NCI-H1048 (cell line): ENCODE measurements at places on chromosomes 6 and 20.

- DNase-seq = no peak
These were observed 367.1 kb downstream of the PREX1 start for GRCh38 chr20:48460681-48461080.

DNA sequence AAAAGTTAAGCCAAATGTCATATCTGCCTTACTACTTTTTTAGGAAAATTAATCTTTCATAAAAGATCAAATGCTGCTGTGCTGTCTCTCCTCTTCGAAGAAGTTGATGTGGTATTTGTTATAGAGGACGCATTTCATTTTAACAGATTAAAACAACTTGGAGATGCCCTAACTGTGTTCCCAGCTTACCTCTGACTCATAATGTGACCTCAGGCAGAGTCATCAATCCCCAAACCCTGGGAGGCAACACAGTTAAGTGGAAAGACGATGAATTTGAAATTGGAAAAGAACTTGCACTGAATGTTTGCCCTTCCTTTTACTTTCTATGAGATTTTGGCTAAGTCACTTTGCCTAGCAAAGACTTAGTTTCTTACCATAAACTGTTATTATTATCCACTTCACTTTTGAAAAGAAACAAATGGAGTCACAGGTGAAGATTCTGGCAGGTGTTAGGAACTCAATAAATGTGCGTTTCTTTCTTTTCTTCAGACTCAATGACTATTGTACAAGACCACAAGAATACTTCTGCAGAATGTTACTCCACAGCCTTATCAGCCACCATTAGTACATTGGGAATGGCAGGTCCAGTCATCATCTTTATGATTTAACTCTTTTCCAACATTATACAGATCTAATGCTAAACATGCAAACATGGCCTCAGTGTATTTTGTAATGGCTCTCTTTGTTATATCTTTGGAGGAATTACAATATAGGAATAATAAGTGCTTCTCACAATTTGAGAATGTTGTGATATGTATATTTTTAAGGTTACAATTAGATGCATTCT lies 102.6 kb downstream of the COL21A1 start:
- no peak for DNase-seq

DNA sequence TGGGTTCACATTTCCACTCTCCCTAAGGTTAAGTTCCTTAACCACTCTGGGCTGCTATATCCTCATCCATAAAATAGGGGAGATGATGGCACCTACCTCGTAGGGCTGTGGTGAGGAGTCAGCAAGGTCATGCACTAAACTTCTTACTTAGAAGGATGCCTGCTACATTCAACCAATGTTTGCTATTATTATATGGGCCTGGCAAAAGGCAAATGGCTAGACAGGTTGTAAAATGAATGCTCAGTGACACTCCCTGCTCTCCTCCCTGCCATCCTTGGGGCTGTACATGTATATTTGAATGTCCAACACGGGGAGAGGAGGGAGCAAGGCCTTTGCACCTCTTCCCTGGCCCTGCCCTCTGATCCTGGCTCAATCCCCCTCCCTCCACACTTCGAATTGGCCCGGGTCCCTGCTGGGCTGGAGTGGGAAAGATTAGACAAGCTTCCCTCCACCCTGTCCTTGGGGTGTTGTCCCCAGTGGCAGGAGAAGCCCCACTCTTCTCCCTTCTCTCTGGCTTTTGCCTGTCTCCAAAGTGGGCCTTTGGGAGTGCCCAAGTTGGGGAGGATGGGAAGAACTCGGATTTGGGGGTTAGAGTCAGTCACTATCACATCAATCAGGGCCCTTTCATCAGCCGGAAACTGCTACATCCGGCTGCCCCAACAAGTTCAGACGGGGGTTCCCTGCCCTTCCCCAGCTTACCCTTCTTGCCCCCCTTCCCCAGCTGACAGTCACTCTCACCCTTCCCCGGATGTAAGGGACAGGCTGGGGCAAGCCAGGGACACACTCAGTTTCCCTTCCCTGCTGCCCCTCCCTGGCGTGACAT lies 36.3 kb upstream of the VEGFA start:
- no peak for DNase-seq

DNA sequence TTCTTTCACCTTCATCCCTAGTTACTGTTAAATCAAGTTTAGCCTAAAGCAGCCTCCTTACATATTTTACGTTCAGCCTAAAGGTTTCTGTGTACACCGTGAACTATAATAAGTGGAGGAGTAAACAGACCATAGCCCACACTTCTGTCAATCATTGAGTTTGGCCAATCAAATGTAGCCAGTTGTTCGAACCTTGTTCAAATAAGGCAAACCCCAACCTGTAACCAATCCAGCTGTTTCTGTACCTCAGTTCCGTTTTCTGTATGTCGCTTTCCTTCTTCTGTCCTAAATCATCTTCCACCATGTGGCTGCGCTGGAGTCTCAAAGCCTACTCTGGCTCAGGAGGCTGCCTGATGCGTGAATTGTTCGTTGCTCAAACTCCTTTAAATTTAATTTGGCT lies 1.8 kb upstream of the FBXO30 start:
- DNase-seq = no peak

DNA sequence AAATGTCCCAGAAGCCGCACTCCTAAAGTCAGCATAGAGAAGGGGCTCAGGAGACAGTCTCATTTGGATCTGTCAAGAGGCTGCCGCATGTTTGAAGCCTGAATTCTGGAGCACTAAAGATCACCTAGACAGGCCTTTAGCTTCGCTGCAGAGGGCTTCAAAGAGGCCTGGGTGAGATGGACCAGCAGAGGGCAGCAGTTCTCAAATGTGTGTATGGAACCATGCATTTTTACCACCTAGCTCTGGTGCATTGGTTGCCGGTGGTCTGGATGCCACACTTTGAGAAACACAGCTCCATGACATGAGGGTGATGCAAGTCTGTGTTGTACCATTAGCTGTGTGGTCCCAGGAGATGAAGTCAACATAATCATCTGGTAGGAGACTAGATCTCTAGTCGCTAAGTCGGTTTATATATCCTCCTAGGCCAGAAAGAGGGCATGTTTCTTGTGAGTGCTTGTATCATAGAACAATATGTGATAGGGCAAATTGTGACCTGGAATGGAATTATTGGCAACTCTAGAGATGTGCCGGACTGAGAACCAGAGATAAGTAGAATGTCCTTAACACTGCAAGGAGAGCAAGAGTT lies 64.8 kb downstream of the KIAA0319 start:
- DNase-seq = peak; percentile 24

DNA sequence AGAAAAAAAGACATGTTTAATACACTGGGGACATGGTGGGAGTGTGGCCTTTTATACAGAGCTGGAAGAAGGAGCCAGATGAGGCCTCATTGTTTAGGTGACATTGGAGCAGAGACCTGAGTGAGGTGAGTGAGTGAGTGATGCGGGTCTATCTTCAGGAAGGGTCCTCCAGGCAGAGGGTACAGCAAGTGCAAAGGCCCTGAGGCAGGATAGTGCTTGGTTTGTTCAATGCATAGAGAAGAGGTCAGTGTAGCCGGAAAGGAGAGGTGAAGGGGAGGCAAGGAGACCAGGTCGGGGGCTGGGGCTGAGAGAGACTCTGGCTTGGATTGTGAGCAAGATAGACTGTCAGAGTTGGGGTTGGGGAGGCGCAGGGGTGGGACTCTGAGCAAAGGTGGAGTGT lies 23.6 kb downstream of the KCNG1 start:
- no peak for DNase-seq

GRCh38 chr20:21280522-21281016 lies 22.6 kb upstream of the XRN2 start:
- no peak for DNase-seq

DNA sequence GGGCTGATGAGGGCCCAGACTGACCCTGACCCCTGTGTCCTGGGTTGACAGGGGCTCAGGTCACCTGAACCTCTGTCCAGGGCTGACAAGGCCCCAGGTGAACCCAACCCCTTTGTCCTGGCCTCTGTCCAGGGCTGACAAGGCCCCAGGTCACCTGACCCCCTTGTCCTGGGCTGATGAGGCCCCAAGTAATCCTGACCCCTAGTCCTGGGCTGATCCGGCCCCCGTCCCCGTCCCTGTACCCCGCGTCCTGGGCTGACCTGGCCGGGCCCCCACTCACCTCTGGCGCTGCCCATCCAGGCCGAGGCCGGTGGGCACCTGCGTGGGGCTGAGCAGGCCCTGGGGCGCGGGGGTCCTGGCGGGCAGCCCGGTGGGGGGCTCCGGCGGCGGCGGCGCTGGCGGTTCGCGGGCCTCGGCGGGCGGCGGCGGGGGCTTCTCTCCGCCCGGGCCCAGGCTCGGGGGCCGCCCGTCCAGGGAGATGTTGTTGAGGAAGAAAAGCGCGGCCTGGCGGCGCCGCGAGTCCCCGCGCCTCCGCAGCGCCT lies 379 bp downstream of the CABLES2 start:
- no peak for DNase-seq

GRCh38 chr20:1298166-1298565 lies 30.8 kb downstream of the SDCBP2 start:
- DNase-seq = no peak

- no peak for DNase-seq
These were observed 2.0 kb upstream of the MUCL3 start for GRCh38 chr6:30938730-30939129.

GRCh38 chr20:59720013-59720412 lies 115.7 kb downstream of the PHACTR3 start:
- DNase-seq = no peak

DNA sequence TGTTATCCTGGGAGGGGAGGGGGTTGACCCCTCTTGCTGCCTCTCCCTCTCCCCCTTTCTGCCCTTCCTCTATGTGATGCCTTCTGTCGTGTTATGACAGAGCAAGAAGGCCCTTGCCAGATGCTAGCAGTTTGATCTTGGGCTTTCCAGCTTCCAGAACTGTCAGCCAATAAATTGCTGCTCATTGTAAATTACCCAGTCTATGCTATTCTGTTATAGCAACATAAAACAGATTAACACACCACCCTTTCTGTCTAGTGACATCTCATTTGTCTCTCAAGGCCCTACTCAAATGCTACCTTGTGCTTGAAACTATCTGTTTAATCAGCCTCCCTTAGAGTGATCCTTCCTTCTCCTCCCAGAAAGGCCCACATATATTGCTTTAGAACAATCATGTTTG lies 16.4 kb upstream of the MAP3K4 start:
- DNase-seq = no peak

DNA sequence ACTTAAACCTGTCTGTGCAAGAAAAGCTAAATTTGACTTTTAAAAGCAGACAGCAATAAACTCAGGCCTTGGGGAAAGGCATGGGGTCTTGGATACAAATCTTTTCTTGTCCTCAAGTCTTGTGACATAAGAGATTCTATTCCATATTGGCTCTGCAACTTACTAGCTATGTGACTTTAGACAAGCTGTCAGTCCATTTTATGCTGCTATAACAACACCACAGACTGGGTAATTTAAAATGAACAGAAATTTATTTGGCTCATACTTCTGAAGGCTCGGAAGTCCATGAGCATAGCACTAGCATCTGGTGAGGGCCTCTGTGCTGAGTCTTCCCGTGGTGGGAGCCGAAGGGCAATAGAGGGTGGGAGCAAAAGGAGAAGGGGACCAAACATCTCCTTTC lies 246.0 kb upstream of the MOCS1 start:
- no peak for DNase-seq

DNA sequence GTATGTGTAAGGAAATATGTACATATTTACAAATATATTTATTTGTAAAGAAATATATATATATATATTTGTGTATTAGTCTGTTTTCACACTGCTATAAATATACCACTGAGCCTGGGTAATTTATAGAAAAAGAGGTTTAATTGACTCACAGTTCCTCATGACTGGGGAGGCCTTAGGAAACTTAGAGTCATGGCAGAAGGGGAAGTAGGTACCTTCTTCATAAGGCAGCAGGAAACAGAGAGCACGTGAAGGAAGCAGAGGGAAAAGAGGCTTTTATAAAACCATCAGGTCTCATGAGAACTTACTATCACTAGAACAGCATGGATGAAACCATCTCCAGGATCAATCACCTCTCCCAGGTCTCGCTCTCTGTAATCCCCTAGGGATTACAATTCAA lies 644.5 kb upstream of the HS3ST5 start:
- no peak for DNase-seq

- no peak for DNase-seq
These were observed 12.8 kb upstream of the NUP153 start for GRCh38 chr6:17719323-17720041.

DNA sequence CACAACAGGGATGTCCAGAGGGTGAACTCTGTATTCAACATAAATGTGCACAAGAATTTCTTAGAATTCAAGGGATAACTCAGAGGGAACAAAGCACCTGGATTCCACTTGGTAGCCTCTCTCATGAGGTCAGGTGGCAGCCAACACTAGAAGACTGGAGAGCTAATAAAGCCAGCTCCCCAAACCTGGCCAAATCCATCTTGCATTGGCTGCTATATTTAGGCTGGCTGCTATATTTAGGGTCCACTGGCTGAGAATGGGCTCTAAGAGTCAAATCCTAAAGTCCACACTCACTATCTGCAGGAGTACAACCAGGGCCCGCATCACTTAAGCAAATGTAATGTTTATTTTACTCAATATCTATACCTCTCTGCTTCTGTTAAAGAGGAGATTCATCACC lies 20.0 kb downstream of the TBC1D7 start:
- DNase-seq = no peak

DNA sequence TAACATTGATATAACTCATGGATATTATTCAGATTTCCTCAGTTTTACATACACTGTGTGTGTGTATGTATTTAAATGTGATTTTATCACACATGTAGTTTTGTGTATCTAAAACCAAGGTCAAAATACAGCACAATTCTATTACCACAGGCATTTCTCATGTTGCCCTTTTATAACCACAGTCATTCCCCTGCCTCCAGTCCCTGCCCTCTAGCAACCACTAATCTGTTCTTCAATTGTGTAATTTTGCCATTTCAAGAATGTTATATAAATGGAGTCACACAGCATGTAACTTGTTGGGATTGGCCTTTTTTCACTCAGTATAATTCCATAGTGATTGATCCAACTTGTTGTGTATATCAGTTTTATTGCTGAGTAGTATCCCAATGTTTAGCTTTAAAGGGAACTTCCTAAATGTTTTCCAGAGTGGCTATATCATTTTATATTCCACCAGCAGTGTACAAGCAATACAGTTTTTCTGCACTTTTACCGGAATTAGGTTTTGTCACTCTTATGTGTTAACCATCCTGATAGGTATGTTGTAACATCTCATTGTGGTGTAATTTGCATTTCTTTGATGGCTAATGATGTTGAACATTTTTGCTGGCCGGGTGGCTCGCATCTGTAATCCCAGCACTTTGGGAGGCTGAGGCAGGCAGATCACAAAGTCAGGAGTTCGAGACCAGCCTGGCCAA lies 338.2 kb downstream of the SOX4 start:
- DNase-seq = no peak

GRCh38 chr20:63159826-63160640 lies 55.9 kb downstream of the YTHDF1 start:
- no peak for DNase-seq

DNA sequence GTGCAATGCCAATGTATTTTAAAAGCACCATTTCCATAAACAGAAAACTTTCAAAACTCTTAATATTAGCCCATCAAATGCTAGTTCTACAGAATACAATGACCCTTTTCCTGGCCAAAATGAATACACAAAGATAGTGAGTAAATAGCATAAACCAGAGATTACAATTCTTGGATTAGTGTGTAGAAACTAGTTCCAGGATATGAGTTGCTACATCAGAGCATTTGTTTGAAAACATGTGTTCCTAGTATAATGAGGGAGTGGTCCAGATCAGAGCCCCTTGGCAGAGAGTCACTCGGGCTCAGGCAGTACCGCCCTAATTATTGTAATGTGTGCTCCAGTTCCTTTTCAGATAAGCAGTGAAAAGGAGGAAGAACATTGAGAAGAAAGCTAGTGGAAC lies 63.7 kb upstream of the COL21A1 start:
- no peak for DNase-seq

GRCh38 chr6:47027315-47027714 lies 14.8 kb downstream of the ADGRF1 start:
- DNase-seq = no peak
